ENCODE measurements at places on chromosomes 16 and 17.

DNA sequence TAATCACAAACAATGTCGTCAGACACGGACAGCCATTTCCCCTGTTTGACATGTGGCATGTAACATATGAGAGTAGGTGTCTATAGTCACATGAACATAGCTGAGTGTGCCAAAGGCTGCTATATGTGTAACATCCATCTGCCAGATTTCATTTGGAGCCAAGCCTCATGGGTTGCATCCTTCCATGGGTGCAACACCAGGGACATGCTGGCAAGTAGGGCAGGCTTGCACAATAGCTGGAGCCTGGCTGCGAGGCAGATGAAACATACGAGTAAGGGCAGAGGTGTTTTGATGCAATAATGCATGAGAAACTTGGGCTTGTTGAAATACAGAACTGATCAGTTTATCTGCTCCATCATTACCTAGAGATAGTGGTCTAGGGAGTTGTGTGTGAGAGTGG is 9.0 kb upstream of the ZNF689 start:
- peak; percentile 55 for DNase-seq

GRCh38 chr16:89696670-89697128 is 4.8 kb downstream of the SPATA2L start:
- no peak for DNase-seq

GRCh38 chr17:3276126-3276525 is 22.0 kb downstream of the OR3A1 start:
- no peak for DNase-seq

DNA sequence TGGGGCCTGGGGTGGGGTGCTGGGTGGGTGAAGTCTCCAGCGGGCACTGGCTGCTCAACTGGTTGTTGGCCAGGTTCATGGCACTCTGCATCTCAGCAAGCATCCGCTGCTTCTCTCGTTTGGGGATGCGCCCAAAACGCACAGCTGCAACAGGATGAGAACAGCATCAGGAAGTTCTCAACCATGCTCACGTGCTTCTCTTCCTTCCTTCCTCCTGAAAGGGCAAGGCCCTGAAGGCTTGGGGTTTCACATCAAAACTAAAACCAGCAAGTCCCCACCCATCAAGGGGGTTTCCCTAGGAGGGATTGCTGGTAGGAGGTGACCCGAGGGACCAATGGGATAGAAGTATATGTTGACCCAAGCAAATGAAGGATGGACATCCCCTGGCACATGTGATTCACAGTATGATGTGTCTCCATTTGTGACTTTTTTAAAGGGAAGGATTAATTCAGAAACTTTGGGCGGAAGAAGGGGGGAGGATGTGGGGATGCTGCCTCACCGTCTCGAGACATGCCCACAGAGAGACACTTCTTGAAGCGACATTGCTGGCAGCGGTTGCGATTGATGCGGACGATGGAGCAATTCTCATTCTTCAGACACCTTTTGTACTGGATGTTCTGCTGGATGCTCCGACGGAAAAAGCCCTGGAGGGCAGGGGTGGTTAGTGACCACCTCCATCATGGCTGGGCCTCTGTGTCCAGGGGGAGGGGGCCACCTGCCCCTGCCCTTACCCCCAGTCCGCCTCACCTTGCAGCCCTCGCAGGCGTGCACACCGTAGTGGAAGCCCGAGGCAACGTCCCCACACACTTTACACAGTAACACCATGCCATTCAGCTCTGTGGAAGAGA is 4.2 kb downstream of the NR1D1 start:
- no peak for DNase-seq

DNA sequence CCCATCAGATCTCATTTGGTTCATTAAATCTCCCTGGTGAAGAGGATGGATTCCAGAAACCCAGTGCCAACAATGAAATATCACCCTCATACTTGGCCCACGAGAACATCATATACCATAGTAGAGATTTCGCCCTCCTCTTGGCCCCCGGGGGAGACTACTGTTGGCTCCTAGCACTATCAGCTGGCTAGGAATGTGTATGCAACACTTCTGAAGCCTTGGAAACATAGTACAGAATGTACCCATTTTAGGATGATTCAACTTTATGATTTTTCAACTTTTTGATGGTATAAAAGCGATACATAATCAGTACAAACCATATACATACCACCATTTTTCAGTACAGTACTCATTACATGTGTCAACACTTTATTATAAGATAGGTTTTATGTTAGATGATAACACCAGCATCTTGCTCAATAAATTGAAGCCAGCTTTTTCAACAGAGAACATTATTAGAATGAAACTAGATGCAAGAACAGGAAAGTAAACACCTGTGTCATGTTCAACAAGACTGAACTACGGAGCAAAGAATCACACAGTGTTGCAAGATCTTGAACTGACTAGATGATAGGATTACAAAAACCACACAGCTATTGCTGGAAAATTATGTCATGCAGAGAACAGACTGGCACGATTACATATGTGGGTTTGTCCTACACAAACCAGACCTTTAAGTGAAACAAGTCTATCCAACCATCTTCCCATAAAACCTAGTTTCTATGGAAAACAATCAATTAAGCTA is 17.2 kb downstream of the RSL1D1 start:
- peak; percentile 73 for DNase-seq

DNA sequence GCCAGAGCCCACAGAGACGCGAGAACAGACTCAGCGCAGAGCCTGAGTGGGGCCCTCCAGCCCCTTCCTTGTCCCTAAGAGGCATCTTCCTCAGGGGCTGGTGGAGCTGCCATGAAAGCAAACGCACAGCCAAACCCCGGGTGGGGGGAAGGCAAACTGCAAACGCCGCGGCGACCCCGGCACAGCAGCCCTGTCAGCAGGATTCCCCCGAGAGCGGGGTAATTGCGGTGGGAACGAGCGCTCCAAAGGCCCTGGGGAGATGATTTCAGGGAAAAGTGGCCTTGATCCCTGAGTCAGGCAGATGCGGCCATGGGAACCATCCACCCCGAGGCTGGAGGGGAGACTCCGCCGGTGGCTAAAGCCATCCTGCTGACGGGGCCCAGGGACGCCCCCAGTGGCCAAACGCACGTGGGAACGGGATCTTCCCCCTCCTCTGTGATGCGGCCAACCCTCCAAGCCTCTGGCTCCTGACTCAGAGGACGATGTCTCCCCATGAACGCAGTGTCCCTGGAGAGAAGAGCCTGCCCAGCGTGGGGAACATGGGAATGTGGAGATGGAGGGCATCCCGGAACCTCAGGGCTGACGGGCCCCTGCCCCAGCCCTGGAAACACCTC is 25.1 kb downstream of the SLC7A5 start:
- DNase-seq, result no peak

- no peak for DNase-seq
Measured at GRCh38 chr17:44232061-44232460, 12.6 kb upstream of the UBTF start.

GRCh38 chr17:18992454-18993130 is 12.0 kb downstream of the FAM83G start:
- DNase-seq, result no peak

DNA sequence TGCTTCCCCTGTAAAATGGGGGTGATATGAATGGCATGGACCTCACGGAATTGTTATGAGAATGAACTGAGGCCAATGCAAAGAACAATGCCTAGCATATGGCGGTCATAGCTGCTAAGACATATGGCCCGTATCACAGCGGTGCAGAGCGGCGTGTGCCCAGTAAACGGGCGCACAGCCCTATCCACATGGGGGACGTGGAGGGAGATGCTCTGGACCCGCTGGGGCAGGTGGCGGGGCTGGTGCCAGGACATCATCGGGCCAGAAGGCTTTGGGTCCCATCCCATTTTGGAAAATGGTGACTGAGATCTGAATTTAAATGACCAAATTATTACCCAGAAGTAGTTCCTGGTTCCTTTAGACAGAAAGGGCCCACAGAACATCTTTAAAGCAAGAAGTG is 18.5 kb upstream of the CPSF4L start:
- no peak for DNase-seq

GRCh38 chr16:26491962-26492361 is 574.8 kb upstream of the C16orf82 start:
- no peak for DNase-seq

- peak; percentile 92 for DNase-seq
Measured at GRCh38 chr16:27169511-27170071, 33.7 kb upstream of the KDM8 start.

DNA sequence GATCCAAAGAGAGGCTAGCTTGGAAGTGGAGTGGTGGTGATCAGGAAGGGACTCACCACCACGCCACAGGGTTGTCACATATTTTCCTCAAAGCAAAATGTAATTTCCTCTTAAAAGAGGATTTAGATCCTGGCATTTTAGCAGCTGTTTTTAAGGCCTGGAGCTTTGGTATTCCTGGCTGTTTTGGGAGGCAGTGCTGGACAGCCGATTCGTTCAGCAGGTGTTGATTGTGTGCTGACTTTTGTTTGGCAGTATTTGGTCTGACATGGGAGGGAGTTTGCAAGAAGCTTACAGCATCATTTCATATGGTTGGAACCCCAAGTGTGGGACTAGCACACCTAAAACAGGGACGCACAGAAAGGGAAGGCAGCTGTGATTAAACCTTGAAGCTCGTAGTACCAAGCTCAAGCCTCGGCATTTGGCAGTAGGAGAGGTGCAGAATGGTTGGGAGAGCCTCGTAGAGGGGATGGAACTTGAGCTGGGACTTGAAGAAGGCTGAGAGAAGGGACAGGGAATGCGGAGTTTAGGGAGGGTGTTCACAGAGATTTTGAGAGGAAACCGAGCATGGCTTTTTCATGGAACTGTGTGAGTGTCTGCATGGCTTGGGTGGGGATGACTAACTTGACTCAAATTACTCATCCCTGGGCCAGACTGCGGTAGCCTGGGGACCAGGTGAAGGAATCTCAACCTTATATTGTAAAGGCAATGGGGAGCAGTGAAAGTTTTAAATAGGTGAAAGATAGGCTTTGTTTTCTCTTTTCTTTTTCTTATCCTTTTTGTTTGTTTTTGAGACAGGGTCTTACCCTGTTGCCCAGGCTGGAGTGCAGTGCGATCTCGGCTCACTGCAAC is 52.3 kb downstream of the RPTOR start:
- no peak for DNase-seq

DNA sequence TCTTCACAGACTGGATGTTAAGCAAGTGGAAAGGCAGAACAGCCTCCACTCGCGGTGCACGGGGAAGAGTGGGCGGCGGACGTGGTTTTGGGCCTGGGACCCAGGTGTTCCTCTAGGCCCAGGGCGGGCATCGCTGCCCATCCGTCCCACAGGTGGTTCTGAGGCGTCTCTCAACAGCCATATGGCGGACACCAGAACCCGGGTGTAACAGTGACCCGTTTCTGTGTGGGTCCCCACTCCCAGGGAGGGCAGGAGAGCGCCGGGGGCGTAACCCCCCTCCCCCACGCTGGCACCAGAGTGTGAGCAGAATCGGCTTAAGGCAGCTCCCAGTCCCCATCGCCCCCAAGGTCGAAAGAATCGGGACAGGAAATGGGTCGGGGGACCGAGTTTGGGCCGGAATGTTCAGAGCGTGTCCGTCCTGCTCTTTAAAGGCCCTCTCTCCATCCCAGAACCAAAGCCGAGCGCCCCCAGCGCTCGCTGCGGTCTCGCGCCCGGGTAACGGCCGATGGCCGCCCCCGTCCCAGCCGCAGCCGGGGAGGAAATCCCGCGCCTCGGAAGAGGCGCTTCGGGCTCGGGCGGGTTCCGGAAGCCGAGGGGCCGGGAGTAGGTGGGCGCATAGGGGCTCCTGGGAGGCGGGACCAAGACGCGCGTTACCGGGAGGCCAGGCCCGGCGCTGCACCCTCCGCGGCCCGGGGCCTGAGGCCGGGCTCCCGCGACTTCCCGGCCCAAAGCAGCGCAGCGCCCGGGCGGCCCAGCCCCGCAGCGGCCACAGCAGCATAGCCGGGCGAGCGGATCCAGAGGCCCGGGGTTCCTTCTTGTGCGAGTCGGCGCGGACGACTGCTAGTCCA is at the start of gene TK2:
Gene TK2, minus strand, starts transcription at position 839 of the 848 bp plus-strand sequence. Its CDS starts 61 bp downstream, at position 778.
- peak; percentile 76 for DNase-seq

DNA sequence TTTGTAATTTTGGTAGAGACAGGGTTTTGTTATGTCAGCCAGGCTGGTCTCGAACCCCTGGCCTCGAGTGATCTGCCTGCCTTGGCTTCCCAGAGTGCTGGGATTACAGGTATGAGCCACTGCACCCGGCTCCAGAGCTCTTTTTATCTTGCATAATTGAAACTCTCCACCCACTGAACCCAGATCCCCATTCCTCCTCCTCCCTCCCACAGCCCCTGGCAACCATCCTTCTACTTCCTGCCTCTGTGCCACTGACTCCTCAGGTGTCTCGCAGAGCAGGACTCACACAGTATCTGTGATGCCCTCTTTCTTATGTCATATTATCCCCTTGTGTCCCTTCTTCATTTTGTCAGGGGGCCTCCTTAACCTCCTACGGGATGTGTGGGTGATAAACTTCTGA is 340.7 kb downstream of the SLC39A11 start:
- no peak for DNase-seq
